Stimulated activated CD8-positive, alpha-beta memory T cell treated with anti-CD3 and anti-CD28 coated beads, Interleukin-7, amount 100 ng/mL, for 4 hours (primary cell): ENCODE measurements at places on chromosomes 2 and 18.

GRCh38 chr18:50338122-50338521 is 36.7 kb upstream of the SKA1 start:
- no peak for DNase-seq

GRCh38 chr2:83378921-83379320 is 1080.2 kb downstream of the SUCLG1 start:
- no peak for DNase-seq

- DNase-seq, result no peak
Measured at GRCh38 chr18:52678034-52678433, 338.0 kb downstream of the DCC start.

GRCh38 chr2:1715184-1716013 is 28.9 kb downstream of the PXDN start:
- DNase-seq, result no peak

DNA sequence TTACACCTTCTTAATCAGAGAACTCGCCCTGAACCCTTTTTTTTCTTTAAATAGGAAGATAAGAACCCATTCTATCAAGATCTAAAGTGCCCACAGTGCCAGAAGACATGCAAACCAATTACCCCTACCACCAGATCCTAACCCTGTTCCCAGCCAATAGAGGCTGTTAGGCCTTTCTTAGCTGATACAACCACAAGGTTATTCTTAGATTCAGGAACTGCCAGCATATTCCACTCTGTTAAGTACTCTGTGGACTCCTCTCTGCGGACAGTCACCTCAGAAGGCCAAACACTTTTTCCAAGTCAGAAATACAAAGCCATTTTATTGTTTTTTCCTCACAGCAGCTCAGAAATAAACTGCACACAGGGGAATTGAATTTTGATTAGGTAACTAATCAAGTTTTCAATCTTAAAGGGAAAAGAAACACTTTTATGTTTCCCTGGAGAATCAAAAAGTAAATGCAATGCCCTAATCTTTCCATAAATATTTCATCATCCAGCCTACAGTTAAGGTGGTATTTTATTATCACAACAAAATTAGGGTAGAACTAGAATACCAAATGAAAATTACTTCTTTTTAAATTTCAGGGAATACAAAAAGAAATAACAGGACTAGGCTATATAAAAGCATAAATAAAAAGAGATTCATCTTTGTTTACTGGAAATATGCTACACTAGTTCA is 111.4 kb downstream of the NBAS start:
- no peak for DNase-seq

DNA sequence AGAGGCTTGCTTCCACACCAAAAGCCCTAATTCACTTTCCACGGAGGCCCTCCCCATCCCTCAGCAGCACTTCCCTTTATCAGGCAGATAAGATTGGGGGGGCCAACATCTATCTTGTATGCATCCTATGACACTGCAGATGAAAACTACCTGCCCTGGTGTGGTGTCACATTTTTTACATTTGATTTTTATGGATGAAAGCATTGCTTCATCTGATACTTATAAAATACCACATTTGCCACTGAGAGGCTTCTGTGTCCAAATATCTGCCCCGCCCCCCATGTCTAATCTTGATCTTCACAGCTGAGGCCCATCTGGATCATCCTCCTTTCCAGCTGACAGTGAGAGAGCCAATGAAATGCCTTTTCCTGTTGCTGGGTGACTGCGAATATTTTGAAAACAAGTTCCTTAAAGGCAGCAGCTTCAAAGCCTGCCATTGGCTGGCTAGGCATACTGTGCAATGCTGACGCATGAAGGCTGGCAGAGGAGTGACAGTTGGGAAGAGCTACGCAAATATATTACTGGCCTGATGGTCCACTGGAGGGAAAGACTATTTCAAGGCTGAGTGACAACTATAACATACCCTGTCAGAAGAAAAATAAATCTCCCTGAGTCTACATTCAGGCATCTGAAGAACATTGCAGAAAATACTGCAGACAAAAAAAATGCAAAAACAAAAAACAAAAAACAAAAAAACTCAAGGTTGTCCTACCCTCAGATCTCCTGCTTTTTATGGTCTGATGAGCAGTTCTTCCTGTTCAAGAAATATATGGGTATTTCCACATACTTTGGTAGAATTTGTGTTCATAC is 318.7 kb downstream of the PDE11A start:
- DNase-seq, result no peak

DNA sequence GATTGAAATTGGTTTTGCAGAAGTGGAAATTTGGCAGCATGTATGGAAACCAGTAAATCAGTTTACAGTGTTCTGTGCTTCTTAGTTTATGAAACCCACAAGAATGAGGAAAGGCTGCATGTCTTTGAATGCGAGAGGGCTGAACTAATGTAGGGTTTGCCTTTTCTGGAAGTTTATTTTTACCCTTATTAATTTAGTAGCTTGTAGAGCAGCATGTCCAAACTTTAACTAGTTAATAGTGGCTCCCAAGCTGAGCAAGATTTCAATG is 50.4 kb downstream of the LDLRAD4 start:
- no peak for DNase-seq

- DNase-seq, result no peak
Measured at GRCh38 chr18:45999536-45999935, 32.4 kb upstream of the EPG5 start.

- no peak for DNase-seq
Measured at GRCh38 chr2:145194673-145195072, 674.8 kb upstream of the ZEB2 start.

DNA sequence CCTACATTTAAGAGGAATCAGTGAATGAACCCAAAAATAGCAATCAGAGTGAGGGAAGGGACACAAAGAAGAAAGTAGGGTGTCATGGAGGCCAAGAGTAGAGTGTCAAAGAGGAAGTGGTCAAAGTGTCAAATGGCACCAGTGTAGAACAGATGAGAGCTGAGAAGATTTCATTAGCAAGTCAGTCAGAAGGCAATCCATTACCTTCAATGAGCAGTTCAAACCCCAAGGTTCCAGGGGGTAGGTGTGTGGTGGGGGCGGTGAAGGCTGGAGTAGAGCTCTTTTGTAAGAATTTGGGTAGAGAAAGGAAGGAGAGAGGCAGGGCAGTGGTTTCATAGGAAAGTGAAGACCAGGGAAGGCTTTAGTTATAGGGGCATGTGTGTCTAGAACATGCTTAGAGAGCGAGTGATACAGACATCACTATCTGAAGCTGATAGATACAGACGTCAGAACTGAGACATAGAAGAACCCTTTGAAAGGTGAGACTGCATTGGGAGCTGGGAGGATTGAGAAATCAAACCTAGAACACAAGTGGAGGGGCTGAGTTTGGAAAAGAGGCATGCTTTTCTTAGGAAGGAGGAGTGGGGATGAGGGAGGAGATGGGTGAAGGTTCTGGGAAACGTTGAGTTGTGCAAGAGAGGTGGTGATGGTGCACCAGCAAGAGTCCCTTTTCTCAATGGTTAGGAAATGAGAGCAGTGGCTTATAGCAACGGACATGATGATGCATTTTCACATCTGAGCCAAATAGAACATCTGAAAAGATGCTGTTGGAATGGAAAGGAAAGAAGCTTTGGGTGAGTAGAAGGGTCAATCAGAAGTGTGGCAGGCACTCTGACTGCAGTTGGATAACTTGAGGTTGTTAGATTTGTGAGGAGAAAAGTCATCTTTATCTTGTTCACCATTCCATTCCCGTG is 48.9 kb upstream of the IL1RL1 start:
- no peak for DNase-seq

DNA sequence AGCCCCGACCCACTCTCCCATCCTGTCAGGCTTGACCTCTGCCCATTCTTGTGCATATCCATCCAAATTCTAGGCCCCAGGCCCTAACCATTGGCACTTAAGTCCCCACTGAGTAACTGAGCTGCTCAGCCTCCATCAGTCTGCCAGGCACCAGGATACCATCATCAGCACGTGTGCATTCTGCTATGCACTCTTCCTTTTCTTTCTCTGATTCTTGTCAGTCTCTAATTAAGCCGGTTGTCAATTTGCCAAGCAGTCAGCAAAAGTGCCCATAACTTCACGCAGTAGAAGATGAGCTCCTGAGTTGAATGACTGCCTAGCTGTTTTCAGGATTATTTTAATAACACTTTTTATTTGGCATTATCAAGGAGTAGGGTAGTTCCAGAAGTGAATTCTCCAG is 107.2 kb downstream of the FEZ2 start:
- DNase-seq, result no peak

DNA sequence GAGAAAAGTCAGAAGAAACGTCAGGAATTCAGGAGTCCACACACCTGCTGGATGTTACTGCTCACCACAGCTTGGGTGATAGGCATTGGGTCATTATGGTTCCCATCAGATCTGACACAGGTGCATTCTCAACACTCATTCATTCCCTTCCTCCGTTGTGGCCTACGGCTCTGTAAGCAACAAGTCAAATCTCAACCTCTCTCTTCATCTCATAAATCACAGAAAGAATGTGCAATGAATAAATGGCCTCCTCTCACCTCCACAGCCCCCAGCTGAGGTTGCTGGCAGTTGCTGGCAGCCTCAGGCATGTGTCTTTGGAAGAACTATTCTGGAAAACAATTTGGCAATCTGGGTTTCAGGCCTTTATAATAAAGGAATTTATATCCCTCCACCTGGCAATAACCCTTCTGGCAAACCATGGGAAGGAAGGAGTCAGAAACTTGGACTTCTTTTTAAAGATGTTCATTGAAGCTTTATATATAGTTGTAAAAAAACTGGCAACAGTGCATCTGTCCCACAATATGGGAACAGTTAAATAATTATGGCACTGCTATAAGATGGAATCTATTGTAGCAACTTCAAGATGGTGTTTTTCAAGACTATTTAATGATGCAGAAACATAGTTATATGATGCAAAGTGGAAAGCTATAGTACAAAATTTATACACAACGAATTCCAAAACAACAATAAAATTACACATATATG is 175.4 kb downstream of the ANAPC1 start:
- no peak for DNase-seq

DNA sequence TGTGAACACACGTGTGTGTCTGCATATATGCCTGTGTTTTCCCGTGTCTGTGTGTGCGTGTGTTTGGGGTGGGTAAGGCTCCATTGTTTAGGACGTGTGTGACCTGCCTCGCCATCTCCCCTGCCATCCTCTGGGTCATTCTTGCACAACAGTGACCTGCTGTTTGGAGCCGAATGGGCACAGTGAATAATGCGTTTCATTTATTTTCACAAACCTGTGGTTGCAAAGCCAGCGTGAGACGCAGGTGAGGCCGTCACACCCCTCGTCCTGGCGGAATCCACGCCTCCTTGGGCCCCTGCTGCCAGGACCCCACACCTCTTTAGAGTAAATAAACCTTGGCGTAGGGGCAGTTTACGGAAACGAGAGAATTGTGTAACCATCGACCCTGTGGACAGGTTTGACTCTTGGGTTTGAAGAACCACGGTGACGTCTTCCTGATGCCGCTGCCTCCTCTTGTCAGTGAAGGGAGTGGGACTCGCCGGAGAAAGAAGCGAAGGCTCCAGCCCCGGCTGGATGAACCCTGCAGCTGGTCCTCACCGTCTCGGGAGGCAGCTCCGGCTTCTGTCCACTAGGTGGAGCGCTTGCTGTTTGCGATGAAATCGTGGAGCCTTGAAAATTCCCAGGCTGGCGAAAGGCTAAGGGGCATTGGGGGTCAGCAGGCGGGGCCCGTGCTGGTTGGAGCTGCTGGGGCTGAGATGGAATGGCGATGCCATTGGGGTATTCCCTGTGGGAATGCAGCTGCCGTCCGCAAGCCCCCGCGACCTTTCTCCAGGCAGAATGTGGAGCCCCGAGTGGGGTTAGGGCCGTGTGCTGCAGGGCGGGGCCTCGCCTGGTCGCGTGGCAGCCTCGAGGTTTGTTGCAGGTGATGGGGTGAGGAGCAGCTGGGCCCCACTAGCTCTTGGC is 81.1 kb downstream of the RTP5 start:
- peak; percentile 41 for DNase-seq

GRCh38 chr18:13260197-13260934 is 41.8 kb downstream of the LDLRAD4 start:
- no peak for DNase-seq

GRCh38 chr2:32192418-32192817 is 26.8 kb downstream of the SLC30A6 start:
- no peak for DNase-seq

- peak; percentile 22 for DNase-seq
Measured at GRCh38 chr2:71157124-71157793, 26.8 kb downstream of the MPHOSPH10 start.

DNA sequence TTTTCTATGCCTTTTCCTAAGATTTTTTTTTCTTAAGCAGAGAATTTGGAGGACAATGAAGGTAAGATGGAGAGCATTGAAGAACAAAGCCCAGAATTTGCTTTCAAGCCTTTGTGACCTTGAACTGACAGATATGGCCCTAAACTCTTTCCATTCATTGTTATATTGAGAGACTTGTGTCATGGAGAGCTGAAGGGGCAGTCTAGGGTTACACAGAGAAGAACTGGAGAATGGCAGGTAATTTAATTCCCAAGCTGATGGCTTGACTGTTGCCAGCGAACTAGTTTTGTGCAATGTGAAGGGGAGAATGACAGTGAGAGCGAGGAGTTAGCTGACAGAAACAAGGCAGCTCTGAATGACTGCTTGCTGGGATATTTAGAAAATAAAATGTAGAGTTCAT is 1344.2 kb downstream of the LRP1B start:
- DNase-seq, result no peak

GRCh38 chr2:168565112-168565511 is 109.0 kb downstream of the CERS6 start:
- no peak for DNase-seq

- no peak for DNase-seq
Measured at GRCh38 chr2:199462347-199462955, 4.7 kb upstream of the SATB2 start.

DNA sequence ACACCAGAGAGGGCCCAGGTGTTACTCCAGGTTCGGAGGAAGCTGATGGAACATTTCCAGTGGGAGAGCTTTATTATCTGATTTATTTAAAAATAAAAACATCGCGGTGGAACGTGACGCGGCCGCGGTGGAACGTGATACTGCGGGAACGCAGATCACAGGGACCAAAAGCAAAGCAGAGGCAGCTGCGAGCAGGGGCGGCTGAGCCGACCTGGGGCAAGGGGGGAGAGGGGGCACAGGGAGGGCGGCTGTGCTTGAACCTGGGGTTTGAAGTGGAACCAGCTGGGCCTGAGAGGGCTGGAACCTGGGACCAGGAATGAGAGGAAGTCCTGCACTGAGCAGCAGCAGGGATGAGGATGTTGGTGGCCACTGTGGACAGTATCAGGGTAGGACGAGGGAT is 583.5 kb upstream of the SALL3 start:
- DNase-seq, result no peak

- DNase-seq, result no peak
Measured at GRCh38 chr2:150387586-150388288, 99.7 kb downstream of the RND3 start.

GRCh38 chr2:50356858-50357257 is 675.1 kb downstream of the NRXN1 start:
- DNase-seq, result no peak

GRCh38 chr2:37689751-37690150 is 18.3 kb upstream of the CDC42EP3 start:
- no peak for DNase-seq

- no peak for DNase-seq
Measured at GRCh38 chr18:68779169-68779568, 18.7 kb upstream of the CCDC102B start.
